Fibroblast of the aortic adventitia (primary cell): ENCODE measurements at places on chromosomes 1 and 21. TPM values are rescaled to one million over a fixed set of nuclear protein-coding genes. Genes with fewer than 3 reads are reported as not detected.

The CFAP410 gene
- 9.4 and 17.7 TPM in 2 replicates for total RNA-seq

The CNST gene
- total RNA-seq, result 13.1 and 25.2 TPM in 2 replicates

The COL16A1 gene
- total RNA-seq, result 101 and 133 TPM in 2 replicates

The MEX3A gene
- 0.90 TPM in 2 replicates for total RNA-seq

The PLA2G2D gene
- not detected in 2 replicates for total RNA-seq

The PRAMEF6 gene
- not detected in 2 replicates for total RNA-seq

The ITLN2 gene
- 3.8 TPM in 1 of 2 replicates, not detected in the other for total RNA-seq

The ATP1A4 gene
- not detected in 2 replicates for total RNA-seq

The ACADM gene
- 41.4 and 92.8 TPM in 2 replicates for total RNA-seq

The CHI3L2 gene
- total RNA-seq, result 6.2 and 10.5 TPM in 2 replicates

The GSTM5 gene
- total RNA-seq, result 6.1 and 13.0 TPM in 2 replicates

The SGIP1 gene
- total RNA-seq, result 2.1 and 21.1 TPM in 2 replicates

The CR2 gene
- not detected in 2 replicates for total RNA-seq

The VANGL2 gene
- not detected in 2 replicates for total RNA-seq

The LIN9 gene
- 2.6 and 11.4 TPM in 2 replicates for total RNA-seq

DNA sequence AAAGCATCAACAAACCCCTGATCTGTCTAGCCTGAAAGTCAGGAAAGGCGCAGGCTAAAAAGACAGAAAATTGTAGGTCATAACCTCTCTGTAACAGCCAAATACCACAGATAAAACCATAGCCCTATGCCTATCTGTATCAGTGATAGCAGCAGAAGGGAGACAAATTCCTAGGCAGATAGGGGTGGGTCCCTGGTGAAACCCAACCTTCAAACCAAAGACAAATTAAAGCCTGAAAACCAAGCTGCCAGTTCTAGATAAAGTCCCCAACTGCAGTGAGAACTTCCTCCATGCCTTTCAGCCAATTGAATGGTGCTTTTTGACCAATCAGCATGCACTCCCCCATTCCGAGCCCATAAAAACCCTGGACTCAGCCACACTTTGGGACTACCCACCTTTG lies 115.3 kb downstream of the NTPCR start:
- no peak for DNase-seq

GRCh38 chr1:196951711-196952394 lies 8.3 kb downstream of the CFHR2 start:
- DNase-seq, result peak; percentile 33

- DNase-seq, result peak; percentile 30
Observed at GRCh38 chr1:94093996-94094395, 27.0 kb downstream of the ABCA4 start.

- peak; percentile 27 for DNase-seq
Observed at GRCh38 chr1:22922640-22923039, 50.0 kb downstream of the LACTBL1 start.

- no peak for DNase-seq
Observed at GRCh38 chr1:1087351-1088028, 13.4 kb upstream of the RNF223 start.

DNA sequence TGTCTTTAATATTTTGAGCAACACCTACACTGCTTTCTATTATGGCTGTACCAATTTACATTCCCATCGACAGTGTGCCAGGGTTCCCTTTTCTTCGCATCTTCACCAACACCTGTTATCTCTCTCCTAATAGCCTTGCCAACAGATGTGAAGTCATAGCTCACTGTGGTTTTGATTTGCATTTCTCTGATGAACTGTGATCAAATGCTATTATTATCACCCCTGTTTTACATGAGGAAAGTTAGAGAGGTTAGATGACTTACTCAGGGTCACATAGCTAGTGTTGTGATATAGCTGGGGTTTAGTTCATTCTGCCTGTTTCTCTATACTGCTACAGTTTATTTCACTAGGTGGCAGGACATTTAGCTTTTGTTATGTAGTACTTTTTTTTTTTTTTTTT lies 204.1 kb downstream of the FMN2 start:
- no peak for DNase-seq

GRCh38 chr1:50368179-50369007 lies 54.9 kb downstream of the DMRTA2 start:
- DNase-seq, result peak; percentile 18

GRCh38 chr1:202615501-202616354 lies 94.5 kb downstream of the SYT2 start:
- DNase-seq, result peak; percentile 49

- no peak for DNase-seq
Observed at GRCh38 chr1:54096877-54097240, 43.5 kb downstream of the TCEANC2 start.

DNA sequence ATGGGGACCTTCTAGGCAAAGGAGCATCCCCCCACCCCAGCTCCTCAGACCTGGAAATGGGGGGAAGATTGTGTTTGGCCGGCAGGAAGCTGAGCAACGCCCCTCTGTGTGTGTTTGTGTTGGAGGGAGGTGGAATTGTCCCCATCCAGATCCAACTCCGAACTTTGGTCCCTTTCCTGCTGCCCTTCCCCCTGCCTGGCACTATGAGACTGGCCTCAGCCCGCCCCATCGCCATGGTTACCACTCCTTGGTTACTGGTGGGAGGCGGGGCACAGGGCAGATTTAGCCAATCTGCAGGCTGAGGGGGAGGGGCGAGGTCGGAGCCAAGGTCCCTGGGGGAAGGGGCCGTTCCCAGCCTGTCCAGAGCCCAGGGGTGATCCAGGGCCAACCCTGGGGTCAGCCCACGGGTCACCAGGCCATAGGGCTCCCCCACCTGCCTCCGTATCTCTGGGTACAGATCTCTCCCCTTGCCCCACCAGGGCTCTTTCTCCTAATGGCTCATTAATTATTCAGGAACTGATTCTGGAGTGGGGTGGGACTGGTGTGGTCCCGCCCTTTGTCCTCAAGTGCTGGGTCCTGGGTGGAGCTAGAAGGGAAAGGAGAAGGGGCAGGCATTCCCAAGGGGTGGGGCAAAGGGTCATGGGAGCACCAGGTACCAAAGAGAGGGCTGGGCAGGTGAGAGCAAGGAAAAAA lies 15.2 kb downstream of the PTPRF start:
- peak; percentile 44 for DNase-seq

DNA sequence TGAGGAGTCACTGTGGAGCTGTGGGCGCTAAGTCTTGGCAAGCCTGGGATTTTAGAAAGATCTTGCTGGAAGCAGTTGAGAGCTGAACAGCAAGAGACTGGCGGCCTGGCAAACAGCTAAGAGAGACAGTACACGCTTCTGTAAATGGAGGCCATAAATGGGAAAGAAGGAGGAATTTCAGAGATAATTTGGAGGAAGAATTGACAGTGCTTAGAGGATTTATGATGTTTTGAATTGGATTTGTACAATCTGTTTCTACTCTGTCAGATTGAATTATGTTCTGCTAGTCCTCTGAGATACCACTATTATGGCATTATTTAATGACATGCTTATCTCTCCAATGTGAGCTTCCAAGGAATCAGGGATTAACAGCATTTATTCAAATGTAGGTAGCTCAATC lies 50.1 kb downstream of the ABCA4 start:
- no peak for DNase-seq

GRCh38 chr1:20716232-20716631 lies 1.6 kb downstream of the KIF17 start:
- DNase-seq, result no peak

DNA sequence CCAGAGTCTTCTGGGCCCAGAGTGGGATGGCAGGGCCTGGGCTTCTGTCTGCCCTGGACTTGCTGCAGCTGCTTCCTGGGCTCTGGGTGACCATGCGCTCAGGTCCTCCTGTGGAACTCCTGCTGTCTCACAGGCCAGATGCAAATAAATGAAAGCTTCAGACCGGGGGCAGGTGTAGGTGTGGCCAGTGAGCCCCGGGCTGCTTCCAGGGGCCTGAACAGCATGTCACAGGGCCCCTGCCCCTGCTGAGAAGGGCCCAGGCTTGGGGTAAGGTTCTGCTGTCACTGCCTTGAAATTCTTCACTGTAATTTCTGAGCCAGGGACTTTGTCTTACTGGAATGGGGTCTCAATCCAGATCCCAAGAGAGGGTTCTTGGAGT lies 2.5 kb upstream of the PKNOX1 start:
- DNase-seq, result no peak

DNA sequence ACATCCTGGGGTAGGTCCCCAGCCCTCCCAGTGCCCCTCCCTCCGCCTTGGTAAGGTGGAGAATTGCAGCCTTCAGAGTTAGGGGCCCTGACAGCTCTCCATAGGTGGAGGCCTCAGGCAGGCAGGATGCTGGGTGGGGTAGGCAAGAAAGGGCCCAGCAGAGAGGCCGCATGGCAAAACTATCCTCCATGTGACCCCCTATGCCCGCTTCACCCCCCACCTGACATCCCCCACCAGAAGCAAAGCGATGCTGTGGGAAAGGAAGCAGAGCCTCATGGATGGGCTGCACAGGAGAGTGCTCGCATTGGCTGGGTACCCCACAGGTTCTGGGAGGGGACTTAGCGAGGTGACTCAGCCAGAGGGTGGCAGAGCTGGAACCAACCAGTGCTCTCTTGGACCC lies 1.6 kb downstream of the S100A9 start:
- no peak for DNase-seq

GRCh38 chr1:87598429-87598828 lies 269.7 kb downstream of the LMO4 start:
- no peak for DNase-seq

GRCh38 chr1:212967801-212968200 lies 17.5 kb downstream of the VASH2 start:
- DNase-seq, result peak; percentile 29

DNA sequence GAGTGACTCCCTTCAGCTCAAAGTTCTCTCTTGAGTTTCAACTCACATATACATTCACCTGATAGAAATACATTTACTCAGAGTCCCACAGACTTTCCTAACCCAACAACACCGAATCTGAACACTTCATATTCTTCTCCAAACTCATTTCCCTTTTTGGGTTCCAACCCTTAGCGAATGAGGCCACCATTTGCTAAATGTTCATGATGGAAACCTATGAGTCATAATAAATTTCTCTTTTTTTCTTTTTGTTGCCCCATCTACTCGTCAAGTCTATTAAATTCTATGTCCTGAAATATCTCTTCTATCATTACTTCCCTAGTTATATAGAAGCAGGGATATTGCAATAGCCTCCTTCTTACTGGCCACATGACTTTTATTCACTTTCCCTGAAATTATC lies 100.1 kb downstream of the HLX start:
- DNase-seq, result no peak

- DNase-seq, result no peak
Observed at GRCh38 chr1:85326851-85327250, 50.4 kb upstream of the BCL10 start.
